Stimulated activated CD8-positive, alpha-beta memory T cell treated with anti-CD3 and anti-CD28 coated beads, Interleukin-7, amount 100 ng/mL, for 48 hours (primary cell): ENCODE measurements at places on chromosomes 13 and 19.

GRCh38 chr19:54133312-54133956 lies 4.1 kb upstream of the CNOT3 start:
- no peak for DNase-seq

DNA sequence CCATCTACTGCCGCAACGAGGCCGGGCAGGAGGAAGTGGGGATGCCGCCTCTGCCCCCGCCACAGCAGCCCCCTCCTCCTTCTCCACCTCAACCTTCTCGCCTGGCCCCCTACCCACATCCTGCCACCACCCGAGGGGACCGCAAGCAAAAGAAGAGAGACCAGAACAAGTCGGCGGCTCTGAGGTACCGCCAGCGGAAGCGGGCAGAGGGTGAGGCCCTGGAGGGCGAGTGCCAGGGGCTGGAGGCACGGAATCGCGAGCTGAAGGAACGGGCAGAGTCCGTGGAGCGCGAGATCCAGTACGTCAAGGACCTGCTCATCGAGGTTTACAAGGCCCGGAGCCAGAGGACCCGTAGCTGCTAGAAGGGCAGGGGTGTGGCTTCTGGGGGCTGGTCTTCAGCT lies 3.4 kb upstream of the NUP62 start:
- DNase-seq, result no peak

GRCh38 chr13:53159431-53159830 lies 130.8 kb downstream of the OLFM4 start:
- DNase-seq, result no peak

- DNase-seq, result no peak
Measured at GRCh38 chr19:2477141-2477710, 1.3 kb downstream of the GADD45B start.
